ENCODE measurements at places on chromosomes 7 and 10.

DNA sequence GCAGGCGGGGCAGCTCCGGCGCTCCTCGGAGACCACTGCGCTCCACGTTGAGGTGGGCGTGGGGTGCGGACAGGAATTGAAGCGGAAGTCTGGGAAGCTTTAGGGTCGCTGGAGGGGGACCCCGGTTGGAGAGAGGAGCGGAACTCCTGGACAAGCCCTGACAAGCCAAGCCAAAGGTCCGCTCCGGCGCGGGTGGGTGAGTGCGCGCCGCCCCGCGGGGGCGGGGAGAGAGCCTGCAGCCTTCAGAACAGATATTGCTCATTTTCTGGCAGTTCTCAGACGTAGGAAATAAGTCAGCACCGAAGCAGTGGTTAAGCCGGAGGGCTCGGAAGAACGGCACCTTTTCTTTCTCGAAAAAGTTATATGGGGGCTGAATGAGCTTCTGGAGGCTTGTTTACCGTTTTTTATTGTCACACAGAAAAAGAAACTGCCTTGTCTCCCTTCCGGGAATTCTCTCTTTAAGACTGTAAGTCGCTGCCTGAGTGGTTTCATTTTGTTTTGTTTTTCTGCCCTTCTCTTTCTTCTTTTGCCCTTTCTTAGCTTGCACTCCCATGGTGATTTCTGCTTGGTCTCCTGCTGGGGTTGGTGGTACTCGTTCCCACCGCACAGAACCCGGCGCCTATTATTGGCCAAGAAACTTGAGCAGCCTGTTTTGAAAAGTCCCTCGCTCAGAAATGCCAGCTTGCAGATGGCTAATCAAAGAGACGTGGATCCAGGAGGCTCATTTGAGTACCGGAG is 732 bp downstream of the FAS start:
- no peaks in the 10 kb centered on the region for H3K27me3 ChIP-seq
- H3K4me3 ChIP-seq, result peak overlapping the region; percentile 90
- DNase-seq, result peak; percentile 89
- peak overlapping the region; percentile 89 for H3K27ac ChIP-seq

DNA sequence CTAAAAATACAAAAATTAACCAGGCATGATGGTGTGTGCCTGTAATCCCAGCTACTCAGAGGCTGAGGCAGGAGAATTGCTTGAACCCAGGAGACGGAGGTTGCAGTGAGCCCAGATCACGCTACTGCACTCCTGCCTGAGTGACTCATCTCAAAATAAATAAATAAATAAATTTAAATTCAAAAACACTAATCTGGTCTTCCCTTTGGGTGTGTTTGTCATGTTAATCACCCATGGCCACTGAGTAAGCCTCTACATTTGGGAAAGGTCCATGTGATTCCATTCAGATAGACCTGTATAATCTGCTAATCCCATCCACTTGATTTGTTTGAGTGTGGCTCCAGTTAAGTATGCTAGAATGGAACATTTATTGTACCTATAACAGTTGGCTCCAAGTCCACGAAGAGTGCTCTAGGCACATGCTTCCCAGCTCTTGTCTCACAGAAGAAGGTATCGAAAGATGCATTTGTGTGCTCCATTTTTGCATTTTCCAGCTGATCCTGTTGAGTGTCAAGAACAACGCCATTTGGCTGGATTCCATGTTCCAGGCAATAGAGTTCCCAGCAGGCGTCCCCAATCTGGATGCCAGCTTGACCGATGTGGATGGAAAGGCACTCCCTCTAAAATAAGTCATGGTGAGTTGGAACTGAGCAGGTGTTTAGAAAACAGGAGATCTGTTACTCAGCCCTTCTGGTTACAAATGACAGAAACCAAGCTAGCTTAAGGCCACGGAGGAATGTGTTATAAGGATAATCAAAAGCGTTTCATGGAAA is 4.0 kb downstream of the TUBAL3 start:
- peaks cover 9% of the 10 kb centered on the region for H3K27me3 ChIP-seq
- no peaks in the 10 kb centered on the region for H3K4me1 ChIP-seq
- H3K4me3 ChIP-seq, result no peak overlapping the region
- H3K36me3 ChIP-seq, result no peaks in the 10 kb centered on the region
- DNase-seq, result no peak

DNA sequence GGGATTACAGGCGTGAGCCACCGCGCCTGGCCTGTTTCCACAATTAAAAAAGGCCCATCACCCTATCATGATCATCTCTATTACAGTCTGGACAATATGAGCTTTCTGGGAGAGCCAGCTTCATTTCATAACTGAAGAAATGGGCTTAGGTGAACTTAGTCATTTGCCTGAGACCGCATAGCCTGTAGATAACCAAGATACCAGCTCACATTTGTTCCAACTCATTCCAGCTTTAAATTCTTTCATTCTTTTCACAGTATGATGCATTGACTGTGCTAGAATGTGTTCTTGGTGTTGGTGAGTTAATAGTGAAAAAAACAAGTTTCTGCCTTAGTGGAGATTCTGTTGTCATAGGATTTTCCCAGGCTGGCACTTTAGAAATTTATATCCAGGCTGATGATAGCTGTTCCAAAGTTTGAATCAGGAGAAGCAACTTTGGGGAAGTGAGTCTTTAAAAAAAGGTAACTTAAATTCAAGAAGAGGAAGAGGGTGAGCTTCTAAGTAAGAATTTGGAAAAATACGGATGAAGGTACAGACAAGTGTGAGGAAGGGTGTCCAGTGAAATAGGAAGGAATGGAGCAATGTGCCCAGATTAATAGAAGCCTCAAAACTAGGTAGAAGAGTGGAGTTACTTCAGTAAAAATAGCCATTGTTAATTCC is 2.1 kb upstream of the H2AZ2 start:
- H3K27ac ChIP-seq, result peak overlapping the region; percentile 28
- H3K27me3 ChIP-seq, result no peaks in the 10 kb centered on the region
- H3K4me1 ChIP-seq, result peaks cover 20% of the 10 kb centered on the region
- H3K36me3 ChIP-seq, result no peaks in the 10 kb centered on the region
- DNase-seq, result peak; percentile 47

- no peak overlapping the region for H3K27ac ChIP-seq
- no peaks in the 10 kb centered on the region for H3K27me3 ChIP-seq
- DNase-seq, result peak; percentile 22
- no peak overlapping the region for H3K4me3 ChIP-seq
Measured at GRCh38 chr10:132364594-132364970, 32.4 kb upstream of the PWWP2B start.

GRCh38 chr7:3194501-3195141 is 106.4 kb upstream of the SDK1 start:
- H3K4me1 ChIP-seq, result no peaks in the 10 kb centered on the region
- H3K27ac ChIP-seq, result no peak overlapping the region
- no peak overlapping the region for H3K4me3 ChIP-seq
- no peak for DNase-seq
- no peaks in the 10 kb centered on the region for H3K27me3 ChIP-seq

Data from GM23248 (cell line).